ENCODE measurements at places on chromosomes 13 and 19. TPM values are rescaled to one million over a fixed set of nuclear protein-coding genes. Genes with fewer than 3 reads are reported as not detected.

Gene KATNAL1
- polyA plus RNA-seq: 10.7 TPM

Gene RASAL3
- polyA plus RNA-seq: 0.79 TPM

Gene AZU1
- polyA plus RNA-seq: 1.3 TPM

Gene ZNF491
- 3.4 TPM for polyA plus RNA-seq

Gene VSIG10L
- 5.6 TPM for polyA plus RNA-seq

Gene ANKRD24
- polyA plus RNA-seq: 1.8 TPM

Gene HNRNPL
- 500 TPM for polyA plus RNA-seq

Gene LRG1
- 0.68 TPM for polyA plus RNA-seq

Gene SCN1B
- polyA plus RNA-seq: 0.41 TPM

Gene DIRAS1
- polyA plus RNA-seq: 3.5 TPM

Gene SOX1
- polyA plus RNA-seq: not detected

Gene NLRP7
- not detected for polyA plus RNA-seq

Gene NCAN
- polyA plus RNA-seq: 1.5 TPM

Gene PCDH9
- polyA plus RNA-seq: 16.1 TPM

Gene TYROBP
- polyA plus RNA-seq: 13.5 TPM

Gene RUBCNL
- 3.5 TPM for polyA plus RNA-seq

Measured in left renal cortex interstitium (tissue), 4 donors.